ENCODE measurements at places on chromosomes 11 and 22.

- DNase-seq, result no peak
Observed at GRCh38 chr11:2737866-2738265, 38.1 kb upstream of the KCNQ1OT1 start.

- DNase-seq, result no peak
Observed at GRCh38 chr11:75577207-75577606, 15.2 kb downstream of the SERPINH1 start.

DNA sequence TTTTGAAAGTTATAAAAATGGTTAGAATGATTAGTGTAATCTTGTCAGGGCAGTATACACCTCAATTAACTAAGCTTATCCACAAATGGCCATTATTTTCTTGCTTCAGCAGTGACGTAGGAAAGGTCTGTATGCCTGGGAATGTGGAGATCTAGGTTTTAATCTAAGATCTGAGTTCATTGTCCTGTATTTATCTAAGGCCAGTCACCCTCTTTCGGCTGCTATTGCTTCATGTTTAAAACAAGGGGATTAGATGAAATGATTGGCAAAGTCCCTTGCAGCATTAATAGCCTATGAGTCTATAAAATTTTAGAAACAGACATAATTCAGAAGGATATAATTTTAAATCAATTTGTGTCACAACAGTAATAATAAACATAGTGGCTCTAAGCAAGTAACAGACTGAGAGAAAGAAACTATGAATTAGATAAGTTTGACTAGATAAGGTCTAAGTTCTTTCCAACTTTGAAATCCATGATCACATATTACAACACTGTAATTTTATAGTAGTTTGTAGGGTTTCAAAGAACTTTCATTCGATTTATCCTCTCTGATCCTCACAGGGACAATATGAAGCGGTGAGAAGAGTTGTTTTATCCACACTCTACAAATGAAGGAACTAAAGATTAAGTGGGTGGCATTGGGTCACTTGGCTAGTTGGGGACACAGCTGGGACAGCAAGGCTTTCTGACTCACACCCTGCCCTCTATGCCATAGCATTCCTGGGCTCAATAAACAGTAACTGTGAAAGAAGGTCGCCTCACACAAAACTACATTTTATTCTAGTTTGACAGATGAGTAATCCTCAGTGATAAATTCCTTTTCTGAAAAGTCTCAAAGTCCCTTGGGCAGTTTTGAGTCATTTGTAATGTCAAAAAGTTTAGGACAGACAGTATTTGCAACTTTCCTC is 60.6 kb upstream of the RDX start:
- DNase-seq, result no peak

DNA sequence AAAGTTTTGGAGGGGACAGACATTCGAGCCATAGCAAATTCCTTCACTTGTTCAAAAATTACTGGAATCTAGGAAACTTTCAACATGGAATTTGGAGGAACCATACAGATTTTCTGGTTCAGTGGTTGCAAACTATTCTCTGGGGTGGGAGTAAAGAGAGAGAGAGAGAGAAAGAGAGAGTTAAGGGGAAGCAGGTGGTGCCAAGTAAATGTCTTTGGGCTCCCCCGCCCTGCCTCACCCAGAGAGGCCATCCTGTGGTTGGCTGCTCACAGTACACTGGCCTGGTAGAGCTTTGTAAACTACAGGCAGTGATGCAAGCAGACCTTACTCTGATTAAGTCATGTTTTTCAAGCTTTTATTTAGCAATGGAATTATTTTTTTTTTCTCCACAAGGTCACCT is 82.6 kb downstream of the ADAMTS15 start:
- DNase-seq, result no peak

DNA sequence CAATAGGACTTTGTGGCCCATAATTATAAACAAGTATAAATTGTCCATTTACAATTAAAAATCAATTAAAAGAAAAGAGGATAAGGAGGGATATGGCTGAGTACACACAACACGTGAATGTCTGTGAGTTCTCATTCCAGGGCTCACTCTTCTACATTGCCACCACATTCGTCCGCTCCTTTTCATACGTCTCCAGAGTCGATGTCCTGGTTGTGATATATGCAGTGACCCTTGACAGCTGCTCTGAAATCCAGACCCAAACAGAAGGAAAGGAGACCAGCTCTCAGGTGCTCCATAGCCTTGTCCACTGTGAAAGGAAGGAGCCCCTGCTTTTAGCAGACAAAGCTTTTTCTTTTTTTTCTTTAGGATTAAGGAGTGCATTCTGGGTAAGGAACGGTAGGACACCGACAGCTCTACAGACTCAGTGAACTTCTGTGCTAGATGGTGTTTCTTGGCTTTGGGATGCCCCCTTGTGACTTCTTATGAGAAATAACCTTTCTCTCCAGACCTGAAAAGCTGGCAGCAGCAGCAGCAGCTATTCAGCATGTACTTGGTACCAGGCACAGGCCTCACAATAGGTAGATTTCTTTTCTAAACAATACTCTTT is 19.7 kb upstream of the DNAJB13 start:
- no peak for DNase-seq

DNA sequence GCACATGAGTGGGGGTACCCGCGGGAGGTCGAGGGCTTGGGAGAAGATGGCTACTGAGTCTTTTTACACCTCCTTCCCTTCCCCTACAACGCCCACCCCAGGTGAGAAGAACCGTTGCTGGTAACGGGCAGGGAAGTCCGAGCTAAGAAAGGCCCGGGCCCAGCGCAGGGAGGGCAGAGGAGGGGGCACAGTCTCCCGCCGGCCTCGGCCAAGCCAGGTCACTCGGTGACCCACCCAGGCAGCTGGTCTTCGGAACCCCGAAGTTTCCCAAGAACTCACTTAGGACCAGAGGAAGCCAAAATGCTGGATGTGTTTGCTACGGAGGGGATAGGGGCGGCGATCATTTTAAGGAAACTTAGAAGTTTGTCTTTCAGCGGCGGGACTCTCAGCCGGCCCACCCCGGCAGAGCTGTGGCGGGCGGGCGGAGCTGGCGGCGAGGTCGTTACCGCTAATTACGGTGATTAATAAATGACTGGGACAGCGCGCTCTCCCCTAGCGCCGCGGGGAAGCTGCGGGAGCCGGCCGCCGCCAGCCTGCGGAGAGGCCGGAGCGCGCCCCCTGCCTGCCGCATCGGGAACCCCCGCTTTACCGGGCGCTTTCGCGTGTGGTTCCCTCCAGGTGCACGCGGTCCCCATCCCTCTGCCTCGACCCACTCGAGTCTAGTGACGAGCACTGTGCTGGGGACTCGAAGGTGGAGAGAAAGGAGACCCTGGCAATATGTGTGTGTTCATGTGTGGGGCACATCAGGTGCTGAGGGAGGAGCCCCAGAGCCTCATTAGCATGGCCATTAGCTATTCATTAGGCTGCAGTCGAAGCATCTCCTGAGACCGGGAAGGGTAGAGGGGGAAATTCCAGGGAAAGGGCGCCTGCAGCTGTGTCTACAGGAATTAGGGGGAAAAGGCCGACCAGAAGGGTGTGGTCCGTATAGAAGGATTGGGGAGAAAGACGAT is 945 bp downstream of the ROBO3 start:
- no peak for DNase-seq

- DNase-seq, result no peak
Observed at GRCh38 chr11:40134820-40135570, 1324.5 kb downstream of the LRRC4C start.

DNA sequence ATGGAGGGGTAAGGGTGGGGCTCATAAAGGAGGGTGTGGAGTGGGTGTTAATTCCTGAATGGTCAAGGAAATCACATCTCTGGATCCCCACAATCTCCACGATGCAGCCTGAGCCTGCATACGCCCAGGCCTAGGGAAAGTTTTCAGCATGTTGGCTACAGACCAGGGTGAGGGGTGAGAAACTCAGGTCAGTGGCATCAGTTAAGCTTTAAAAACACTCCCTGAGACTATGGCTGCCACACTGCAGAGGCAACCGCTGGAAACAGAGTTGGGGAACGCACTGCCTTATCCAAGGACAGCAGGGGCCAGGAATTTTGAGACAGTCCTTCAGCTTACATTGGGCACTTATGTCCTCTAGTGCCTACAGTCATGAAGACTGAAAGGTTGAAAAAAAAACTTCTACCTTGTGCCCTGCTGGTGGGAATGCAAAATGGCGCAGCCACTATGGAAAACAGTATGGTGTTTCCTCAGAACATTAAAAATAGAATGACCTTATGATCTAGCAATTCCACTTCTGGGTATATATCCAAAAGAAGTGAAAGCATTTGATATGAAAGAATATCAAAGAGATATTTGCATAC is 19.7 kb downstream of the DKK3 start:
- no peak for DNase-seq

DNA sequence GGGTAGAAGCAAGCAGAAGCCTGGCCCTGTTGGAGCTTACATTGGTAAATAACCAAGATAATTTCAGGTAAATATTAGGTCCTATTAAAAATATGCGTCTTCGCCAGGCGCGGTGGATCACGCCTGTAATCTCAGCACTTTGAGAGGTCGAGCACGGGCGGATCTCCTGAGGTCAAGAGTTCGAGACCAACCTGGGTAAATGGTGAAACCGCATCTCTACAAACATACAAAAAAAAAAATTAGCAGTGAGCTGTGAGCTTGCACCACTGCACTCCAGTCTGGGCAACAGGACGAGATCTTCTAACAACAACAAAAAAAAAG is 529 bp upstream of the SULT4A1 start:
- DNase-seq, result no peak

GRCh38 chr11:19818619-19819018 is 106.0 kb downstream of the NAV2 start:
- no peak for DNase-seq

- no peak for DNase-seq
Observed at GRCh38 chr22:32048069-32048468, 5.0 kb downstream of the SLC5A1 start.

DNA sequence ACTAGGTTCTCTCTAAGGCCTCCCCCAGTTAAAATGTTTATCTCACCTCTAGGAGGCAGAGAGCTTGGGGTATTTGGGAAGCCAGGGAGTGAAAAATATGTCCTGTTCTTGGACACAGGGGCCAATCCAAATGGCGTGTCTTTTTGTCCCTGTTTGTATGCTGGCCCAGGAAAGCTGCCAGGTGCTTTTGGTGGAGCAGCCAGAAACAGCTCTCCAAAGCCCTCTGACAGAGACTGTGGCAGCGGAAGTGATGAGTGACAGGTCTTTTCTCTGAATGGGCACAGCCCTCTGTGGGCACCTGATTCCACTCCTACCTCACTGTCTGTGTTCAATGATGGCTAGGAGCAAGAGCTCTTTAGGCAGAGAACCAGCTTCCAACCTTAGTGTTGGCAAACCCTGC is 106.4 kb upstream of the KIRREL3 start:
- no peak for DNase-seq

DNA sequence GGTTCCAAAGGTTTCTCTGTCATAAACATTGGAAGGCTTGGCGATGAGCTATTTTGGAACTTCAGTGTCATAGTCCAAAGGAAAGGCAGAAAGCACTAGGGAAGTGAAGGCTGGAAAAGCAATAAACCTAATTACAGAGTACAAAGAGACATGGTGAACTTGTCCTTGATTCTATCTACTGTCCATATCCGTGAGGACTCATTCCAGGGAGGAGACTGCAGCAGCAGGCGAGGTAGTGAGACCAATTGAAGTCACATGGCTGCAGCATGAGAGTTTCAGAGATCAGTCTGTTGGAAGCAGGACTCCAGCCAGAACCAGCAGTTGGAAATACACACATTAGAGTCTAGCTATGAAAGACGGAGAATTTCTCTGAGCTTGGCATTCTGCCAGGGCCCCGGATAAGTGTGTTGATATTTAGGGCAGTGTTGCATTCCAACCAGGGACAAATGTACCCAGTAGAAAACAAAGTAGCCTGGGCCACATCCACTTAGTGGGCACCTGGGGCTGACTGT is 54.1 kb upstream of the ARHGAP42 start:
- DNase-seq, result no peak

- DNase-seq, result no peak
Observed at GRCh38 chr22:40237788-40238424, 60.2 kb downstream of the TNRC6B start.

GRCh38 chr11:93904716-93905115 is 54.3 kb upstream of the VSTM5 start:
- DNase-seq, result no peak

- no peak for DNase-seq
Observed at GRCh38 chr22:28154861-28155260, 235.8 kb upstream of the PITPNB start.

All from KG1 (cell line).